ENCODE measurements at places on chromosomes 2 and 18. TPM values are rescaled to one million over a fixed set of nuclear protein-coding genes. Genes with fewer than 3 reads are reported as not detected.

DNA sequence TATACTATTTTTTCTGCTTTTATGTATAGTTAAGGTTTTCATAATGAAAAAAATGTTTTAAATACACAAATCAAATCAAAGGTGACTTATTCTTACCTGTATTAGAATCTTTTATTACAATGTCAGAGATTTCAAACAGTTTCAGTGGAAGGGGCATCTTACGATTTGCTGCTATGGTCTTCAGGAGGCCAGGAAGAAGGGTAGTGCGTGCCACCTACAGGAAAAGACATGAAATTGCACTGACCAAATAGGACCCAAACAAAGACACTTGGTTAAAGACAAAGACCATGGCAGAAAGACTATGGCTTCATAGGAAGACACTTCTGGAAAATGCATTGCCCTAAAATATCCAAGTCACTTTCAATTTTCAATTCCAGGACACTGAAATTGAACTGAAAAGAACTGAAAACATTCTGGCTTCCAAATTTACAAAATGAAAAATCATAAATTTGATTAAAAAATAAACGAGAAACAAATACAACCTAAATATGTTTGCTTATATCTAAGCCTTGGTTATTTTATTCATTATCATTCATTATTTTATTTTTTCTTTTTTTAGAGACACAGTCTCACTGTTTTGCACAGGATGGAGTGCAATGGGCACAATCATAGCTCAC is 42.1 kb downstream of the FARSB start:
- peak; percentile 16 for DNase-seq

DNA sequence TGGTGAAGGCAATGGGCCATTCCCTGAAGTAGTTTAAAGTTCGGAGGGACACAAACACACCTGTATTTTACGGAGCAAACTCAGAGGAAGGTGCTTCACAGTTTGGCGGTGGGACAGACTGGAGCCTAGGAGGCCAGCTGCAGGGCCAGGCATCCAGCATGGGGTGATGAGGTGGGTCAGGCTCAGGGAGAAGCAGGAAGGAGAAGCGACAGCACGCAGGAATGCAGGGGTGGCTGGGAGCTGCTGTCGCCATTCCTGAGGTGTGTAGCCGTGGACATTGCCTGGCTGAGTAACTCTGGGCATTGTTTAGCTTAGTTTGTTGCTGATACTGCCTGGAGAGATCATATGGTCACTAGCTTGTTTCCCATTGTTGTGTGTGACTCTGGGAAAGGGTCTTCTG is 35.8 kb upstream of the METTL21A start:
- no peak for DNase-seq

FRZB gene
- total RNA-seq, result not detected

PLB1 gene
- 2.0 TPM for total RNA-seq

AMER3 gene
- not detected for total RNA-seq

HAAO gene
- not detected for total RNA-seq

LIPT1 gene
- 11.5 TPM for total RNA-seq

COL5A2 gene
- 0.22 TPM for total RNA-seq

GRCh38 chr2:176324862-176325261 is 55.6 kb downstream of the MTX2 start:
- no peak for DNase-seq

DNA sequence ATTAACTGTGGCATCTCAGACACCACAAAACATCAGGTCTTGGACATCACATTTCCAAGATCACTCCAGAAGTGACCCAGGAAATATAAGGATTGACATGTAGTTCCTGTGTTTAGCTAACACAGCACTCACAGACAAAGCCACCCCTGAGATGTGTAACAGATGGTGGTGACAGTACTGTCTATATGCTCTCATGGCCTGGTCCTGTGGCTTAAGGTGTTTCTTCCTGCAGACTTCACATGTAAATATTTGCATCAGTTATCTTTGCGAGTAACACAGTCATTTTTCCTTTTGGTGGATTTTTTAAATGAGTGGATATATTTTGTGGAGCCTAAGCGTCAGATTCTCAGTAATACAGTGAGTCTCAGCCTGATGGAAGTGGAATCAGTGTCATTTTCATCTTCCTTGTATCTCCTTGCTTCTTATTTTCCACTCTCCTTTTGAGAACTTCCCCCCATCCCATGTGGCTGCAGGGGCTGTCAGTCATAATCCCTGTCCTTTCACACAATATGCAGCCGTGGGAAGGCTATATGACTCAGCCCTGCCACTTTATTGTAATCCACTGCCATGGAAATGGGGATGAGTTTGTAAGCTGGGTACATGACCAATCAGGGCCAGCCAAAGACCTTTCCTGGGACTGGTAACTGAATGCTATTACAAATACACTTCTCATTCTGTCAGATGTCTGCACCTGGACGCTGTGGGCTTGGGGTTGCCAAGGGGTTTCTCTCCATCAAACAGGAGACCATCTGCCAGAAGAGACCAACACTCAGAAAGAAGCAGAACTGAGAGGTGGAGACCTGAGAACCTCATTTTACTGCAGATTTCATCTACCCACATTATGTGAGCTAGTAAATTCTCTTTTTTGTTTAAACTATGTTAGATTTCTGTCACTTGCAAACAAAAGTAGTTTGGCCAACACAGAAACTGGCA is 74.3 kb downstream of the ICOS start:
- DNase-seq, result no peak

DNA sequence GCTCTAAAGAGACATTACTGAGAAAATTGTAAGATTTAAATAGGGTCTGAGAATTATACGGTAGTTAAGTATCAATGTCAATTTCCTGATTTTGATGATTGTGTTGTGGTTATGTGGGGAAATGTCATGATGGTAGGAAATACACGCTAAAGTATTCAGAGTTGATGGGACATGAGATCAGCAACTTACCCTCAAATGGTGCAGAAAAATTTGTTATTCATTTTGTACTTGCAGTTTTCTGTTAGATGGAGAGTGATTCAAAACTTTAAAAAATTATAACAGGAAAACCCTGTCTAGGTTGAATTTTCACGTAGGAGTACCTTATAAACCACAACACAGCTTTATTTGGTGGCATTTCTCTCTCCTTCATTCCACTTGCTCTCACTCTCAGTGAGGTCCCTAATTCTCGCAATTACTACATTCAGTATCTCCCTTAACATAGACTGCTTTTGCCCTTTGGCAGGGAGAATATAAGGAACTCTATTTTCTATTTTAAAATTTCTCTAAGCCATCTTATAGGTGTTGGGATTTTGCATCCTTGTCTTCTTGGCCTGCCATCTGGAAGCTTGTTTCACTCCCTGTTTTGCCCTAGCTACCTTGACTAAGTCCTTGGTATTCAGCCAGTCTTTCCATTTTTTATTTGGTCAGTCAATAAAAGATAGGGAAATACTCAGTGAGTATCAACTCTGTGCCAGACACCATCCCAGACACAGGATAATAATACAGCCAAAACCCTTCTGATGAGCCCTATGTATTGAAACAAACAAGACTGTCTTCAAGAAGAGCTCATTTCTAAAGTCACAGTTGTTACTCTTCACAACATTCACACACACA is 550.6 kb upstream of the ACVR2A start:
- DNase-seq, result no peak
